NCI-H2081 (cell line): ENCODE measurements at places on chromosomes 6 and 20.

DNA sequence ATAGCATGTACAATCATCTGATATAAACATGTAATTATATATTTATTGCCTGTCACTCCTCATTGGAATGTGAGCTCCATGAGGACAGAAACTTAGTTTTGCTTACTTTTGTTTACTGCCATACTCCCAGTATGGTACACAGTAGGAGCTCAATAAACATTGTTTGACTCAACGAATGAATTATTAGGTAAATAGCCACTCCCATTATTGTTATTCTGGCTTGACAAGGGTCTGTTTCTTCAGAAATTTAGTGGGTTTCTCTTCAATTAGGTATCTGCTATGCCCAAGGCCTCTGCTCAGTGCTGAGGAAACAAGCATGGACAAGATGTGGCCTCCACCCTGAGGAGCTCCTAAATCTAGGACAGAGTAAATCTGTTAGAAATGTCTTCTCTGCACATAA is 6.3 kb downstream of the BCL2L1 start:
- DNase-seq: no peak

DNA sequence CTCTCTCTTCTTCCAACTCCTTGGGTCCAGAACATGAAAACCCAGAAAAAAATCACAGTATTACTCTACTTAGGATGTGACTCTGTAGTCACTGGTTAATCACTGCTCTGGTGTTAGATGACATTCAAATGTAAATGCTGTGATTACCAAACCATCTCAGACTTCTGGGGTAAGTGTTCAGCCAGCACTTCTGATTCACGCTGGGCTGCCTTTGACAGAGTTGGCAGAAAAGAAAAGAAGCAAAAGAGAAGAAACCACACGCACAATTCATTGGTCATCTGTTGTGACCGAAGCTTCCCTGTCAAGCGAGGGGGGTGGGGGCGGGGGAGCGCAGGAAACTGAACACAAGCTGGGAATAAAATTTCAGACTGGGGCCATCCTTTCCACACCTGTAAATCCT is 82.7 kb downstream of the PSMG4 start:
- no peak for DNase-seq

DNA sequence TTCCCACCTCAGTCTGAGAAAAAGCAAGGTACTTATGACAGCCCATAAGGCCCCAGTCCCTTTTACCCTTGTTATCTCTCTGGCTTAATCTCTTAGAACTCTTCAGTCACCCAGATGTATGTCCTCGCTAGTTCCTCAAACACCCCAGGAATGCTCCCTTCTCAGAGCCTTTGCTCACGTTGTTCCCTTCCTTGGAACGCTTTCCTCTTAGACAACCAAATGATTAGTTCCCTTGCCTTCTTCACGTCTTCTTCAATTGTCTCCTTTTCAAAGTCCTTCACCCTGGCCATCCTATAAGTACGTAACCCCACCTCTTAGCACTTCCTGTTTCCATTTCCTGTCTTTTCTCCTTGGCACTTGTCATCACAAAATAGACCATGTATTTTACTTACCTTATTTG is 1.1 kb upstream of the APOBEC2 start:
- no peak for DNase-seq

DNA sequence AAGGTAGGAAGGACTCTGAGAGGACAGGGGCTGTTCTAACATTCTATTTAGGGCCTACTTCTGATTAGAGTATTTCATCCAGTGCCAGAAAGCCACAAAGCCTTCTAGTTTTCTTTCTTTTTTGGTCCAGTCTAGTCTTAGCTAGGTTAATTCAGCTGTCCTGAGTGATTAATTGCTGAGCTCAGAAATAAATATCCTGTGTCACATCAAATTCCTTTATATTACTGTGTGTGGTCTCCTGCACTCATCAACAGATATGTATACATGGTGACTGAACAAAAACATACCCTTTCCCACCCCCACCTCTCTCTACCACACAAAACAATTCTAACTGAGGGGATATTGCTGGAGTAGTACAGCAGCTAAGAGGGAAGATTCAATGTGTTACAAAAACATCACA is 601.5 kb upstream of the NRSN1 start:
- no peak for DNase-seq

DNA sequence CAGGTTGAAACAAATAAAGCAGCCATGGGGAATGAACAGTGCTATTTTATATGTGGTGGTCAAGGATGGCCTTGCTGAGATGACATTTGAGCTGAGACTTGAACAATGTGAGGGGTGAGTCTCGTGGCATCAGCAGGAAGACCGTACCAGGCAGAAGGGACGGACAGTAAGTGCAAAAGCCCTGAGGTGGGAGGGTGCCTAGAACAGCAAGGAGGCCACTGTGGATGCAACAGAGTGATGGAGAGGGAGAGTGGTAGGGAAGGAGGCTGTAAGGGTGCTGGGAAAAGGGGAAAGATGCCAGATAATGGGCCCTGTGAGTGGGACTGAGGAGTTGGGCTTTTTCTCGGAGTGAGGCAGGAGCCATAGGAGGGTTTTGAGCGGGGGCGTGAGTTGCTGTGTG is 11.5 kb downstream of the KCNB1 start:
- no peak for DNase-seq

GRCh38 chr6:13847326-13848050 is 33.1 kb upstream of the MCUR1 start:
- no peak for DNase-seq

DNA sequence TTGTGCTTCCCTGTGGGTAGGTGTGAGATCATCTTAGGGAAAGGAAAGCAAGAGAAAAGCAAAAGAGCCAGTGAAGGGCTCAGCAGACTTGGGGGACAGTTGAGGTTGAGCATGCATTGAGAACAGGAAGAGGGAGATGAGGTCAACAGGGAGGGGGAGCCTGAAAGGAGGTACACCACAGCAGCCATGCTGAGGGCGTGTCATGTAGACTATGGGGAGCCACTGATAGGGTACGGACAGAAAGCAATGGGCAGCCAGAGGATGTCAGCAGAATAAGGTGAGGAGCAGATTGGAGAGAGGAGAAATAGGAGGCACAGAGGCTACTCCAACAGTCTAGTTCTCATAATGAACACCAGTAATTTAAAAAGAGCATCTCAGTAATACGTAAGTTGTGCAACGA is 351.1 kb upstream of the HTR1E start:
- no peak for DNase-seq

- no peak for DNase-seq
These were observed 35.2 kb downstream of the SAMD3 start for GRCh38 chr6:130187335-130188206.
